T-cell (primary cell): ENCODE measurements at places on chromosomes 2 and 18. TPM values are rescaled to one million over a fixed set of nuclear protein-coding genes. Genes with fewer than 3 reads are reported as not detected.

- DNase-seq, result peak; percentile 49
These were observed 17.4 kb upstream of the HAAO start for GRCh38 chr2:42809819-42810120.

DNA sequence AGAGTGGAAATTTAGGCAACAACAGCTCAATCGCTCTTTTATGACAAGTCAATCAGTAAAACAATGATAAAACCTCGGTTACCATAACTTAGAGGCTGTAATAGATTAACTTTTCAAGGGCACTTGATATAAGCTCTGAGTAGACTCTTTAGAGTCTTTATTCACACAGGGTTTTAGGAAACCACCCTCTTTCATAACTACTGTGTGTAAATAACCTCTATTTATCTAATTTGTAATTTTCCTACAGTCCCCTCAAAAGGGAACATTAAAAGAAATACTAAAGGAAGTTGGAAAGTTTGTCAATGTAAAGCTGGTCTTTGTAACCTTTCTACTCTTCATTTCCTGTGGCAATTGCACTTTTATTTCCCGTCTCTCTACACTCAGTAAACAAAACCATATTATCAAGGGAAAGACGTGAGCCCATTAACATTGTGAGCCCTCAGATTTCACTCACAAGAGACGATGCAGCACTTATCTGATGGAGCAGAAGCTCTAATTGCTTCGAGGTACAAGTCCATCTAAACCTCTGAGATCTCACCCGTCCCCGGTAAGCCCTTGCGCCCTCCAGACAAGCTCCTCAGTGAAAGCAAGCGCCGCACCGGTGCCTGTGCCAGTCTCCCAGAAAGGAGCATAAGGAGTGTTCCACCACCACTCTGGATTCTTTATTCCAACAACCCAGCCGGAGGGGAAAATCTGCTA lies 1.1 kb upstream of the HOXD1 start:
- no peak for DNase-seq

- peak; percentile 48 for DNase-seq
These were observed at the start of gene TET3 for GRCh38 chr2:73984203-73984921. Gene TET3 (plus strand): TSS chr2:73984910. CDS start chr2:73986404, 1,494 bp downstream.

DNA sequence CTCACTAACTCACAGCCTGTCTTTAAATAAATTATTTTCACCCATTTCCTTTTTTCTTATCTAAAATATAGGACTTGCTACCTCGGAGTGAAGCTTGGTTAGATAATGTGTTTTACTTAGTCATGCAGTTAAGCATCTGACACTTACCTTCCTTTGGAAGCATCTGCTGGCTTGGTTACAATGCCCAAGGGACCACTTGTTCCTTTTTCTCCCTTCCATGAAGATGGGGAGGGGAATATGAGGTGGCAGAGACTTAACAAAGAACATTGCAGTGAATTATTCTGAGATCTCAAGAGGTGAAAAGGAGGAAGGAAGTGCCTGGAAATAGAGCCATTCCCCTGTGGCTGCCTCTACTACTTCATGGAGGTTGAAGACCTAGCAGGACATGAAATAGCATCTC lies 145.4 kb upstream of the FOSL2 start:
- DNase-seq, result no peak

DNA sequence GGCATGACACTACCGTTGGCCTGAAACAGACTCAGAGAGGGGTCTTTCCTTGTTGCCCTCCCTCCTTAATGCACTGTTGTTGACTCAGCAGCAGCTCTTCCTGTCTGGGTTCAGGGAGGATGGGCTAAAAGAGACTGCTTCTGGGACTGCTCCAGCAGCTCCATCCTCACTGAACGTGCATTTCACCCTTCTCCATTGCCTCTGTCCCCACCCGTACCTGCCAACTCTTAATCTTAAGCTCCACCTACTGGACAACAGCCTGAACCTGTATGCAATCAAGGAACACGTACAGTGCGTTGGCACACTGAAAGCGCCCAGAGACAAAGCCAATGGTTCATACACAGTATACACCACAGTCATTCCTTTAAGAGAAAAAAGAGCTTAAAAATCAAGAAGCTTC lies 230.8 kb upstream of the RAB6C start:
- DNase-seq, result no peak

DNA sequence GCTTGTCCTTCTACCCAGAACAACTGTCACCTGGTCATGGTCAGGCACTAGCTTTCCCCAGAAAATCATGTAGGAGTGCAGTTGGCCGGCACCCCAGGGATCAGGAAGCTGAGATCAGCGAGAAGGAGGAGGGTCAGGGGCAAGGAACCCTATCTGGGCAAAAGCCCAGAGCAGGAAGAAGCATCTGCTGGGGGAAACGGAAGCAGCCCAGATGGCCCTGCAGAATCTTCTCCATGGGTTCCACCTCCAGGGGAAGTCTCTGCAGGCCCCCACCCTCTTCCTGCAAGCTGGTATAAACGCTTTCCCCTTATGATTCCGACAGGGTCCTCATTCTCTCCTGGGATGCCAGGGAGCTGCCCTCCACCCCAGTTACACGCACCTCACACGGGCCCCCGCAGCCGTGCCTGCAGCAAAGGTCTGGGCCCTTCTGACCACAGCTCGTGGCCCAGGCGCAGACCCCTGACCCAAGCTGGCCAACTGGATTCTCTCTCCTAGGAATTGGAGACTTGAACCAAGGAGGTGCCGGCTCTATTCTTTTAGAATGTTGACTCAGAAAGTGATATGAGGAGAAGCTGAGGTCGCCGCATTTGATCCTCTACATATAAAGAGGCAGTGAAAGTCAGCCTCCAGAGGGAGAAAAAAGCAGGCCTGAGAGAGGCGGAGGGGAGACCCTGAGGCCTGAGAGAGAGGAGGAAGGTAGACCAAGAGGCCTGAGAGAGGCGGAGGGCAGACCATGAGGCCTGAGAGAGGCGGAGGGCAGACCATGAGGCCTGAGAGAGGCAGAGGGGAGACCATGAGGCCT lies 71.0 kb downstream of the STPG4 start:
- DNase-seq, result no peak

- no peak for DNase-seq
These were observed 57.1 kb downstream of the PDK1 start for GRCh38 chr2:172613040-172613439.

GRCh38 chr2:84243788-84244733 lies 215.0 kb downstream of the SUCLG1 start:
- DNase-seq, result no peak

GRCh38 chr2:205660521-205661124 lies 21.7 kb upstream of the NRP2 start:
- DNase-seq, result peak; percentile 25

DNA sequence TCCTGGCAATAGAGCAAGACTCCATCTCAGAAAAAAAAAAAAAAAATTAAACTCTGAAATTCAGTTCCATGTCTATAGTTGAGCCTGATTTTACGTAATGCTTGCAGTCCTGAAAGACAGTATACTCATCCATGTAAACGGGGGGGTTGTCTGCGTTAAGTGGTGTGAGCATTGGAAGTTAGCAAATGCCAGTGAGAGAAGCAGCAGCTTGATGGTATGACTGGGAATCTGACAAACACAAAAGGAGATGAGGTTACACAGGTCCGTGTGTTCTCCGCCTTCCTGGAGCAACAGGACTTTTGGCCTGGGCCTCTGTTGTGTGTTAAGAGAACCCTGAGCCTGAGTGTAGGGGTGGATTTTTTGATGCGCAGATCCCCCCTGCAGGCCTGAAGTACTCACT lies 82.9 kb downstream of the PRKCE start:
- no peak for DNase-seq

- DNase-seq, result no peak
These were observed 64.0 kb downstream of the MBP start for GRCh38 chr18:77068321-77069312.

DNA sequence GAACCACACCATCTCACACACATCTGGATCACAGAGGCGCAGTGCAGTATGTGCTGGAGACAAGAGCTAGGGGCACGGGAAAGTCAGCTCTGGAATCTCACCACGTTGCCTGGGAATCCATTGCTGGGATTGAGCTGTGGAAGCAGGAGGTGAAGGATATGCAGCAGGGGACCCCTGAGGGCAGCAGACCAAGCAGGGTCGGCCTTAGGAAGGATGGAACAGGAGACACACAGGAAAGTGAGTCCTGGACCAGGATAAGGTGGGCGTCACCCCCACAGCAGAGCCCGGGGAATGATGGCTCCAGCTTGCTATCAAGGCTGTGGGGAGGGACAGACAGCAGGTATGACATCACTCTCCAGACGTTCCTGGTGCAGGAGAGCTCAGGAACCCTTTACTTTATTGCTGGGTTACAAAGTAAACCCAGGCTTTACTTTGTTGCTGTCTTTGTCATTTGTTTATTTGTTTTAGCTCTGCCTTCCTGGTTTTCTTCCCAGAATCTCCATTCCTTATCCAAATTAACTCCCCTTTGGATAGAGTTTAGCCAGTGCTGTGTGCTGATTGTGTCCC lies 329.8 kb upstream of the MYT1L start:
- DNase-seq, result no peak

DNA sequence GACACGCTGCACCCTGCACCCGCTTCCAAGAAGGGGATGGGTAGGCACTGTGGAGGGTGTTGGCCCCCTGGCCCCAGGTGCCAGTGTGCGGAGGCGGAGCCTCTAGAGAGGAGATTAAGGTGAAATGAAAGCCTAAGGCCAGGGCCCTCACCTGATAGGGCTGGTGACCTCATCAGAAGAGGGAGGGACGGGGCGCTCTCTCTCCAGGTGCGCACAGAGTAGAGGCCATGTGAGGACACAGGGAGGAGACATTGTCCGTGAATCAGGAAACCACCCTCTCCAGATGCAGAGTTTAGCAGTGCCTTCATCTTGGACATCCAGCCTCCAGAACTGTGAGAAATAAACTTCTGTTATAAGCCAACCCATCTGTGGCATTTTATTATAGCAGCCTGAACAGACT lies 62.3 kb downstream of the PSMG2 start:
- DNase-seq, result no peak

- no peak for DNase-seq
These were observed 100.5 kb downstream of the SCG2 start for GRCh38 chr2:223501641-223502040.

DNA sequence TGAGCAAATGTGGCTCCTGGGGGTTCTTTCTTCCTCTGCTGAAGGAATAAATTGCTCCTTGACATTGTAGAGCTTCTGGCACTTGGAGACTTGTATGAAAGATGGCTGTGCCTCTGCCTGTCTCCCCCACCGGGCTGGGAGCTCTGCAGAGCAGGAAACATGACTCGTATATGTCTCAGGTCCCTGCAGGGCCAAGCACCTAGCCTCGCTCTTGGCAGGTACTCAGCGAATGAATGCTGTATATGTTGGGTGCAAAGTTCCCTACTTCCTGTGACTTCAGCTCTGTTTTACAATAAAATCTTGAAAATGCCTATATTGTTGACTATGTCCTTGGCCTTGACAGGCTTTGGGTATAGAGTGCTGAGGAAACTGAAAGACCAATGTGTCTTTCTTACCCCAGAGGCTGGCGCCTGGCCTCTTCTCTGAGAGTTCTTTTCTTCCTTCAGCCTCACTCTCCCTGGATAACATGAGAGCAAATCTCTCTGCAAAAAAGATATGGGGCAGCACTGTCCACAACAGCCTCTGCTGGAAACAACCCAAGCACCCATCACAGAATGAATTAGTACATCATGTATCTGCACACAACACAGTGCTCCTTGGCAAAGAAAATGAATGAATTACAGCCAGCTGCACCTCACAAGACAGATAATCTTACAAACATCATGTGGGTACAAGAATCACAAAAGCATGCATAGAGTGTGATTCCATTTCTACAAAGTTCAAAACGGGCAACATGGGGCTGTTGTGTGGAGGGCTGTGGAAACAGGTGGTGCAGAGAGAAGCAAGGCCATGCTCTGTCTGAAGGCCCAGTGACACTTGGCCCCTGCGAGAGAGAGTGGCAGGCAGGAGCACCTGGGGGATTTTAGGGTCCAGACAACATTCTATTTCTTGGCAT lies 6.6 kb downstream of the IL1RN start:
- DNase-seq, result no peak

Gene CDH7
- total RNA-seq, result not detected

Gene AGAP1
- 5.0 TPM for total RNA-seq

Gene KATNAL2
- total RNA-seq, result 1.3 TPM

Gene GRHL1
- total RNA-seq, result 0.07 TPM

Gene ANTXR1
- not detected for total RNA-seq

Gene ABCB11
- total RNA-seq, result 0.03 TPM

Gene CNTNAP5
- not detected for total RNA-seq

Gene SRD5A2
- total RNA-seq, result not detected

Gene HOXD4
- total RNA-seq, result not detected

Gene AQP12A
- total RNA-seq, result not detected
